ENCODE measurements at places on chromosomes 2 and 18.

GRCh38 chr2:237125967-237126366 lies 40.3 kb downstream of the COPS8 start:
- DNase-seq, result no peak

DNA sequence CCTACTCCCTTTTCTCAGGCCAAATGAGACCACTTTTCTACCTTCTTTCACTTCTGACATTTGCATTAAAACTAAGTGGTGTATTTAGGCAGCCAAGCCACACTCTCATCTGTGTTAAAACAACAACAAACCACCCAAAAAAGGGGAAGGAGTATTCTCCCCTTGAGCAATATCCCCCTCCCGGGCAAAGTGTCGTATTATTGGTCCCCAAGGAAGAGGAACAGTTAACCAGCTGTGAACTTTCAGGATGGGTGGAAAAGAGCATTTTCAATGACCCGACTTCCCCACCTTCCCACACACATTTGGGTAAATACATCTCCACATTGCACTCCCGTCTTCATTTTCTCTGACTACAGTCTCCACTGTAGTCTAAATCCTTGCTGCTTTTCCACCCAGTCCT lies 44.3 kb downstream of the FEZ2 start:
- no peak for DNase-seq

- no peak for DNase-seq
Observed at GRCh38 chr2:81853341-81853740, 1548.8 kb upstream of the LRRTM1 start.

DNA sequence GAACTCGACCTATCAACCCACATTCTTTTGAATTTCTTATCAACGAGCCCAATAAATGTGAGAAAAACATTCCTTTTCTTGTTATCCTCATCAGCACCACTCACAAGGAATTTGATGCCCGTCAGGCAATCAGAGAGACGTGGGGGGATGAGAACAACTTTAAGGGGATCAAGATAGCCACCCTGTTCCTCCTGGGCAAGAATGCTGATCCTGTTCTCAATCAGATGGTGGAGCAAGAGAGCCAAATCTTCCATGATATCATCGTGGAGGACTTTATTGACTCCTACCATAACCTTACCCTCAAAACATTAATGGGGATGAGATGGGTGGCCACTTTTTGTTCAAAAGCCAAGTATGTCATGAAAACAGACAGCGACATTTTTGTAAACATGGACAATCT lies 378.2 kb downstream of the STK39 start:
- no peak for DNase-seq

DNA sequence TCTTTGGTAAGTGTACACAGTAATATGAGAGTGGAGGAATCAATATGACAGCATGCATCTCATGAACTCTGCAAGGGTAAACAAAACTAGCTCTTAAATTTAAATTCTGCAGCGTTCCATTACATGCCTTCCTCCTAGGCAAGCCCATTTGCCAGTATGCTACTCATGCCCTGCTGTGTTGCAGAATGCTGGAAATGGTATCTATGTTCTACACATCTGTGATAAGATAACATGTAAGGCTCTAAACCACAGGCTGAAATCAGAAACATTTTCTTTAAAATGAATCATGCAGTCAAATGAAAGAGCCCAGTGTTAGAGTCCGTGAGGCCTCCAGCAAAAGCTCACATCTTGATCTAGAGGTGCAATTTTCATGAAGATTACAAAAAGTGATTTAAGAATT lies 112.8 kb upstream of the FN1 start:
- no peak for DNase-seq

- DNase-seq, result no peak
Observed at GRCh38 chr2:45713136-45713535, 61.7 kb downstream of the PRKCE start.

DNA sequence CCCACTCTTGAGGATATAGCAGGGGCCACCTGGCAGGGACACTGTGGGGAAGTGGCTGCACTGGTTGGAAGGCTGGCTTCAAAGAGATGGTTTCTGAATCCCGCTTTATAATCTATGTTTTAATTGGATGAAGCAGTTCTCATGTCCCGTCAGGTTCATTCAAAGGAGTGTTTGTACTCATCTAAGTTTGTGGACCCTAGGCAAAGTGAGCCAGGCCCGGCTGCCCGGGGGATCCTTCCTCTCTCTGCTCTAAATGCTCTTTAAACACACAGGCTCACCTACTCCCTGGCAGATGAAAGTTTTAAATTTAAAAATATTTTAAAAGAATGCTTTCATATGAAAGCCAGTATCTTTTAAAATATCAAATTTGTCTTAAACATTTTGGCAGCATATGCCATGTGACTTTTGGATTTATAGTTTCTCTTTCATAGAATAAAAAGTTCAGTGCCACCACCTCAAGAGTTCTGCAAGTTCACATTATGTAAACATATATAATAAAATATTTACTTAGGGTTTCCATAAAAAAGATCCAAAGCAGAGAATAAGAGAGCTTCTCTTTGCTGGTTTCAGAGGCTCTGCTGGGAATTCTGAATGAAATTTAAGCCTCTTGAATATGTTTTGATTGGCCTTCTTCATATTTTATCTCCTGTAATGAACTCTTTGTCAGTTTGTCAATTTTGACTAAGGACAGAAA lies 143.5 kb upstream of the ALPP start:
- no peak for DNase-seq

GRCh38 chr18:78777992-78778391 lies 201.6 kb upstream of the SALL3 start:
- DNase-seq, result no peak

DNA sequence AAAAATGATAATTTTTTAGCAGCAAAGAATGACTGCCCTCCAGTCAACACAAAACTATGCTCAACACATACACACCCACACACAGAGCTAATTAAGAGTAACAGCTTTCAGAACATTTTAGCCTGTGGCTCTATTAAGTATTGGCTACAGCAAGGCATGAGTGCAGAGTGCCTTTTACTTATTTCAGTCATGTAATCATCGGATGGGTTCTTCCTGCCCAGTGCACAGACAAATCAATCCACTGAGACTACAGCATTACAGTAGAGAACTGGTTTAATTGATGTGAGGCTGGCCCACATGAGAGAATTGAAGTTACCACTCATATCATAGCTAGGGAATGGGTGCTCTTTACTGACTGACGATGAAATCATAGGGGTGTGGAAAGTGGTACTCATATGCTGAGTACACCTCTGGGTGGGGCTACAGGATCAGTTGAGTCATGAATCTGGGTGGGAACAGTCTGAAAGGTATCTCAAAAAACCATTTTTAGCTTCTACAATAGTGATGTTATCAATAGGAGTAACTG lies 241.0 kb downstream of the FSIP2 start:
- DNase-seq, result no peak

DNA sequence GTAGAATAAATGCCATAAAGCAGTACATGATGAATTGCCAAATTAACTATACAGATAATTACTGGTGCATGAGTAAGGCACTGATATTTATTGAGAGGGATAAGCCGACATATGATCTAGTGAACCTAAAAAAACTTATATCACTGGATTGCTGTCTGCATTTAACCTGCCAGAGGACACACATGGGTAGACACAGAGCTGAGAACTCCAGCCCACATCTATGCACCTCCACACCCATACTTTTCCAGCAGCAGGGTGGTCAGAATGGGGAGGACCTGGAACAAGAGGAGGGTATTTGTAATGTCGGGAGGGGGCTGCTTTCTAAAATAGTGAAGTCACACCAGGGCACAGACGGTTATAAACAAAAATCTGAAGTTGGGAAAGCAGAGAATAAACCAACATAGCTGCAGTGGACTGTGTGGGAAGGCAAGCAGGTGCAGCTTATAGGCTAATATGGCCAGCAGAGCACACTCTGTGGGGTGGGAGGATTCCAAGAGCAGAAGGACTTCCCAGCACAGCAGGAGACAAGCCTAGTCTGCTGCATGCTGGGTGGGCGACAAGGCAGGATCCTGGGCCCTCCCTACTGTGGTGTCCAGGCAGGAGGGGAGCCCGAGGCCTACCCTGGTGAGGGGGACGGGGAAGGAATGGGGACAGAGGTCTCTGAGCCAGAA lies 17.2 kb downstream of the ST3GAL5 start:
- no peak for DNase-seq

GRCh38 chr18:48749768-48750167 lies 201.0 kb downstream of the SMAD7 start:
- no peak for DNase-seq

DNA sequence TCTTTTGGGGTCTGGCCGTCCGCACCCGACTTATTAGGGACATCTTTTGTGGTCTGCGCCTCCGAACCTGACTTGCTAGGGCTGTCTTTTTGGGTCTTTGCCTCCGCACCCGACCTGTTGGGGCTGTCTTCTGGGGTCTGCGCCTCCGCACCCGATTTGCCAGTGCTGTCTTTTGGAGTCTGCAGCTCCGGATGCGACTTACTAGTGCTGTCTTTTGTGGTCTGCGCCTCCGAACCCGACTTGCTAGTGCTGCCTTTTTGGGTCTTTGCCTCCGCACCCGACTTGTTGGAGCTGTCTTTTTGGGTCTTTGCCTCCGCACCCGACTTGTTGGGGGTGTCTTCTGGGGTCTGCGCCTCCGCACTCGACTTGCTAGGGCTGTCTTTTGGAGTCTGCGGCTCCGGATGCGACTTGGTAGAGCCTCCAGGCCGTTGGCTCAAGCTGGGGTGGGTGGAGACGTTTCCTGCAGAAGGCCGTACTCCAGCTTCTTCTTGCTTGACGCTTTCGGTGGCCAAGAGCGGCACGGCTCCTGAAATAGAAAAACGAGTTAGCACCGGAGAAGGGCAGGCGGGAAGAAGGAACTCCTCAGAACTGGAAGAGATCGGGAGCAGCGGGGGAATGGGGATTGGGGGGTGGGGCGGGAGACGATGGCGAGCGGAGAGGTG lies 498 bp downstream of the TGOLN2 start:
- DNase-seq, result no peak

DNA sequence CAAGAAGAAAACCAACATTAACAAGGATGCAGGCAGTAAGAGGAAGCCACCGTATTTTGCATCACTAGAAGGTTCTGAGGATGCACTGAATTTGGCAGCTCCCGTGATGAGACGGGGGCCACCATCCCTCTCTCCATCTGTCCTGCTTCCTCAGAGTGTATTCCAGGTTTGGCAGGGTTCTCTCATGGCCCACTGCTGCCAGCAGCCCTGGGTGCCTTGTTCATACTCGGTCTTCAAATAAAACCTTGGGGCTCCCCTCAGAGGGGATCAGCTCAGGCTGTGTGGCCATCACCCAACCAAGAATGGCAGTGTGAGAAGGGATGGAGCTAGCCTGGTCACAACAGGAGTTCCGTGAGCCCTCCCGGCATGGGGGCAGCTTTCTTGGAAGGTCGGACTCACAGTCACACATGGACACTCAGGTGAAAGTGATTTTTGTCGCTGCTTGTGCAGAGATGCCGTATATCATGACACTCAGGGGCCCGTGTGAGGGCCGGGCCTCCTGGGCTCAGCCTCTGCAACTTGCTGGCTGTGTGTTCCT lies 12.8 kb upstream of the MBP start:
- DNase-seq, result no peak

DNA sequence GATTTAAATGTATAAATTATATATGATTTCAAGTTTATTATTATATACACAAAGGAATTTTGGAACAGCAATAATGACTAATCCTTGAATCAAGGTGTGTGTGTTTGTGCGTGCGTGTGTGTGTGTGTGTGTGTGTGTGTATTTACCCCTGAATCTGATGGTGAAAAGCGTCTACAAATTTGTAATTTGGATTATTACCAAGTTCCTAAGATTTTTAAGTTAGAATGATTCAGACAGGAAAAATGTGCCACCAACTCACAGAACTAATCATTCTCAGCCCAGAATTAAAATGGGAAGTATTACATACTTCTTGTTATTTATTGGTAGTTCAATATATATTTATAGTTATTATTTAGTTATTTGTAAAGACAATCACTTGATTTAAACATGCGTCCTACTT lies 12.3 kb downstream of the CALCRL start:
- no peak for DNase-seq

DNA sequence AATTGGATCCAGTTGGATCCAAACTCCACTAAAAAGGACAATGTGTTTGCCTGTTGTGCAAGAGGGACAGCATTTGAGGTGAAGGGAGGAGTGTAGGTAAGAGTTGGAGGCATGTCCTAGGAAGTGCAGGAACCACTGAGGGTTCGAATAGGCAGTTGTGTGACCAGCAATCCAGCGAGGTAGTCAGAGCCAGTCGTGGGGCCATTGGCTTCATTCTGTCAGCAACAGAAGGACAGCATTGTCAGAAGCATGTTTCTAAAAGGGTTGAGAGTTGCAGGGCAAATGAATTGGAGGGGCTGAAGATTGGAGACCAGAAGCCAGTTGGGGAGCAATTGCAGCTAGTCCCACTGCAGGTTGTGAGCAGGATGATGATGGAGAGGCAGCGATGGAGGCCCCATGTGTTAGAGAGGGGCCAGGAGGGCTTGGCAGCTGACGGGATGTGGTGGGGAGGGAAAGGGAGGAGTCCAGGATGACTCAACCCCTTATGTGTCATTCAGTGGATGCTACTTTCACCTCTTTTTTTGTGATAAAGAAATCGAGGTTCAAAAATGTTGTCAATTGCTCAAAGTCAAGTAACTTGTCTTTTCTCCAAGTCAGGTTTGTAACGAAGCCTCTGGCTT lies 96.7 kb upstream of the SIX3 start:
- DNase-seq, result no peak

DNA sequence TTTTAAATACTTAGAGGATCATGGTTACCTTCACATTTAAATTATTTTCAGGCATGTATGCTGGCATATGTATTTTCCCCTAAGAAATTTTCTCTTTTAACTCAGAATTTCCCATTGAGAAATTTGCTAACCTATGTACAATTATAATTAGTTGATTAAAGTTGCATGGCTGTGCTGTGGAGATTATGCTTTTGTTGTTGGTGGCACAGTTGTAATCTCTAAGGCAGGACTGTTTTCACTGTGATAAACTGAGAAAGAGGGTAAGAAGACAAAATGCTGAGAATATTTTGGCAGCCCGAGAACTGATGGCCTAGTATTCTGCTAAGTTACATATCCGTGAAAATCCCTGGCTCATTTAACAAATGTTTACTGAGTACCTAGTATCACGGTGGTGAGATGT lies 1.4 kb downstream of the VRK2 start:
- DNase-seq, result no peak

DNA sequence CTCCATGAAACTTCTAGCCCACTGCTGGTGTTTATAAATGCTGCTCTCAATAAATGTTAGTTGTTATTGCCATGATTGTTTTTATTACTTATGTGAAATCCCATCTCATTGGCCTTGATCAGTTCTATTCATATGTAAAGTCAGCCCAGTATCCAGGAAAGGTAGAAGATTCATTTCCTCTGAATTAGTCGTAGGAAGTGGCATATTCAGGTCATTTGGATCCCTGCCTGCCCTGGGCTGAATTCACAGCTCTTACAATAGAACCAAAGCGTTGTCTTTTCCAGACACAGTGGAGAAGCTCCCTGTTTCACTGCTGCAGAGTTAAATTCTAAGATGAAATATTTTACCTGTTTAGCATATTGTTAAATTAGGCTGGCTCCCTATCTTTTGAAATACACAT lies 70.3 kb downstream of the MAIP1 start:
- DNase-seq, result no peak

- DNase-seq, result no peak
Observed at GRCh38 chr2:215914777-215915165, 98.6 kb downstream of the MREG start.

GRCh38 chr2:40033781-40034180 lies 254.7 kb upstream of the THUMPD2 start:
- no peak for DNase-seq

- DNase-seq, result no peak
Observed at GRCh38 chr2:218421027-218421426, 2.1 kb downstream of the VIL1 start.

GRCh38 chr18:24319757-24320156 lies 77.9 kb downstream of the OSBPL1A start:
- DNase-seq, result no peak
